ENCODE measurements at places on chromosomes 1 and 21. TPM values are rescaled to one million over a fixed set of nuclear protein-coding genes. Genes with fewer than 3 reads are reported as not detected.

DNA sequence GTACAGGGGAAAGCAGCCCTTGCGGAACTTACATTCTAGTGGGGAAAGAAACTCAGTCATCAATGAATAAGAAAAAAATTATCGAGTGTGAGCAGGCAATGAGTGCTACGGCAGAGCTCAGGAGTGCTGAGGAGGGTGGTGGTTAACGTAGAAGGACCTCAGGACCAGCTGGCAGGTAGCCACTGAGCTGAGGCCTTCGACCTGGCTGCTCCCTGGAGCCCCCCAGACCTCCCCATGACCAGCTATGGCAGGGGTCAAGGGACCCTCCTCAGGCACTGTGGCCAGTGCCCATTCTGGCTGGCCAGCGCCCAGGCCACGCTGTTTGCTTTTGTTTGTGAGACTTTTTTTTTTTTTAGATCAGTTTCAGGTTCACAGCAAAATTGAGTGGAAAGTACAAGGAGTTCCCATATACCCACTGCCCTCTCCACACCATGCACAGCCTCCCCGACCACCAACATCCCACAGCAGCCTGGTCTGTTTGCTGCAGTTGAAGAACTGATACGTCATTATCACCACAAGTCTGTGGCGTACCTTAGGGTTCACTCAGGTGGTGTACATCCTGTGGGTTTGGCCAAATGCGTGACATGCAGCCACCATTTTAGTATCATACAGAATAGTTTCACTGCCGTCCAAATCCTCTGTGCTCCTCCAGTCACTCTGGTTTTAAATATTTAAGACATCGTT, 11.8 kb upstream of the TTC22 start:
- no peak overlapping the region for H3K27ac ChIP-seq
- peaks cover 5% of the 10 kb centered on the region for H3K4me1 ChIP-seq
- no peaks in the 10 kb centered on the region for H3K27me3 ChIP-seq
- DNase-seq = no peak

DNA sequence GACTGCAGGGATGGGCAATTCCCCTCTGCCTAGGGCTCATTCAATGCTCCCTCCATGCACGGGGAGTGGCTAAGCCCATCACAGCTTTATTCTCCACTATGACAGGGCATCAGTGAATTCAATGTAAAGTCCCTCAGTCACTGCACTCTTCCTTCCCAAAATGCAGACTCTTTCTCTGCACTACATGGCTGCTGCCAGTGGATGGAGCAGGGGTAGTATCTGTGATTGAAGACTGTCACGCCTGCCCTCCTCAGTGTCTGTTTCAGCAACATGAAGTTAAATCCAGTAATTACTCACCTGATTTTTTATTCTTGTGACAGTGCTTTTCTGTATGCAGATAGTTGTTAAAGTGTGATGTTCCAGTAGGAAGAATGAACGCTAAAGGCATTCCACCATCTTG, 1323.2 kb downstream of the AMY1C start:
- no peaks in the 10 kb centered on the region for H3K27me3 ChIP-seq
- H3K4me1 ChIP-seq = no peaks in the 10 kb centered on the region
- H3K4me3 ChIP-seq = no peak overlapping the region
- no peaks in the 10 kb centered on the region for H3K36me3 ChIP-seq
- no peak for DNase-seq

GRCh38 chr1:193658691-193659090, 472.3 kb upstream of the B3GALT2 start:
- no peak overlapping the region for H3K27ac ChIP-seq
- DNase-seq = no peak
- H3K4me1 ChIP-seq = no peaks in the 10 kb centered on the region

- DNase-seq = no peak
- no peaks in the 10 kb centered on the region for H3K36me3 ChIP-seq
- H3K27ac ChIP-seq = no peak overlapping the region
- no peaks in the 10 kb centered on the region for H3K27me3 ChIP-seq
- no peaks in the 10 kb centered on the region for H3K4me1 ChIP-seq
Measured at GRCh38 chr21:32008714-32009113, 135.9 kb downstream of the HUNK start.

- no peaks in the 10 kb centered on the region for H3K4me1 ChIP-seq
- no peak overlapping the region for H3K4me3 ChIP-seq
- H3K27ac ChIP-seq = no peak overlapping the region
- no peaks in the 10 kb centered on the region for H3K27me3 ChIP-seq
- DNase-seq = no peak
Measured at GRCh38 chr21:41739011-41739410, 27.8 kb downstream of the RIPK4 start.

DNA sequence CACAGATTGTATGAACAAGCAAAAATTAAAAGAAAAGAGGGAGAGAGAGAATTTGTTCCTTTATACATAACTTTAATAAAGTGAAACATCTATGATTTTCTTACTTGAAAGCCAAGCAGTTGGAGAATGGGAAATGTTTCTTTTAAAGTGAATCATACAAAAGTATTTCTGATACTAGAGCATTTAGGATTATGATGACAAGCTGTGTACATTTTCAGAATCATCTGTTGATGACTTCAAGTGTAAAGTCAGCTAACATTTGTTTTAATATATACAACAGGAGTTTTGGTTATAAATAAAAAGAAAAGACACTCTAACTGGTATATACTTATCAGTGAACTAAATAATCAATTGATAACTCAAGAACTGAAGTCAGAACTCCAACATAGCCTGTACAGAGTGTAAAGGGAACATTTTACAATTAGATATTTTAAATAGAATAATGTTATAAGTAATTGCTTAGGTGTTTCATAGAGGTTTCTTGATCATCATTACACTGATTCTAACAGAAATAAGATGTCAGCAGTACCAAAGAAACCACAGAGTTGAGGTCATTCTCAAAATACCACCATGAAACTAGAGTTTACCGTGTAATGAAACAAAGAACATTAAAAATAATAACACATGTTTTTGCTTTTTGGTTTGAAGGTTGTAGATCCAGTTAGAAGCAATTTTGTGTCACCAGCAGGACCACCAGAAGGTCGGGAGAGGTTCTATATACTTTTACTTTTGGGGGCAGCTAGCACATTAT, 103.4 kb downstream of the COL24A1 start:
- no peaks in the 10 kb centered on the region for H3K36me3 ChIP-seq
- no peaks in the 10 kb centered on the region for H3K27me3 ChIP-seq
- H3K4me3 ChIP-seq = no peak overlapping the region
- H3K4me1 ChIP-seq = no peaks in the 10 kb centered on the region
- no peak overlapping the region for H3K27ac ChIP-seq

- H3K27ac ChIP-seq = no peak overlapping the region
- H3K4me3 ChIP-seq = no peak overlapping the region
- peaks cover 4% of the 10 kb centered on the region for H3K27me3 ChIP-seq
- H3K36me3 ChIP-seq = peaks cover under 1% of the 10 kb centered on the region
Measured at GRCh38 chr21:42469272-42469671, 26.8 kb downstream of the RSPH1 start.

DNA sequence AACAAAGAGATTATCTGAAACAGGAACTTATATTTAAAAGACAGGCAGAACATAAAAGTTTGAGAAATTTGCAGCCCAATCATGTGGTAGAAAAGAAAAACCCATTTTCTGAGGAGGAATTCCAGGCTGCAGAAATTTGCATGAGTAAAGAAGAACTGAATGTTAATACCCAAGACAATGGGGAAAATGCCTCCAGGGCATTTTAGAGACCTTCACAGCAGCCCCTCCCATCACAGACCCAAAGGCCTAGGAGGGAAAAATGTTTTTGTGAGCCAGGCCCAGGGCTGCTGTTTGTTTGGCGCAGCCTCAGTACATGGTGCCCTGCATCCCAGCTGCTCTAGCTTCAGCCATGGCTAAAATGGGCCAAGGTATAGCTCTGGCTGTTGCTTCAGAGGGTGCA, 554.3 kb upstream of the CHRM3 start:
- H3K4me1 ChIP-seq = no peaks in the 10 kb centered on the region
- no peaks in the 10 kb centered on the region for H3K36me3 ChIP-seq
- no peaks in the 10 kb centered on the region for H3K27me3 ChIP-seq
- no peak overlapping the region for H3K4me3 ChIP-seq

DNA sequence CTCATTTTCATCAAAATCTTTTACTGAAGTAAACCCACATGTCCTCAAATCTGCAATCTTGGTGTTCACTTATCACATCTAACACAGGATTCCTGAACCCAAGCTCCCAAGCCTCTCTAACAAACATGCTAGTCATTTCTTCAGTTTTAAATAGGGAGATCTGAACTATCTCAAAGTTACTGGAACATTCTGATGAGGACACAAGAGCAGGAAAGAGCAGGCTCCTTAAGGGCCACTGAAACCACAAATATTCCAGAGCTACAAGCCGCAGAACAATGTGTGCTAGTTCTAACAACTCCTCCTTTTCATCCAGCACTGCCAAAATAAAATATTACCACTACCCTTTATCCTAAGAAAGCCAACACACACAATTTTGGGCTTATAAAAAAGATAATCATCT, 38.9 kb downstream of the WARS2 start:
- no peak for DNase-seq
- no peaks in the 10 kb centered on the region for H3K4me1 ChIP-seq
- no peak overlapping the region for H3K27ac ChIP-seq
- no peaks in the 10 kb centered on the region for H3K27me3 ChIP-seq

CD1E gene
- total RNA-seq = not detected

GCLM gene
- total RNA-seq = 17.8 TPM

TLR5 gene
- total RNA-seq = 0.38 TPM

Measured in activated naive CD8-positive, alpha-beta T cell treated with anti-CD3 and anti-CD28 coated beads for 36 hours (primary cell).